ENCODE measurements at places on chromosomes 2 and 18.

DNA sequence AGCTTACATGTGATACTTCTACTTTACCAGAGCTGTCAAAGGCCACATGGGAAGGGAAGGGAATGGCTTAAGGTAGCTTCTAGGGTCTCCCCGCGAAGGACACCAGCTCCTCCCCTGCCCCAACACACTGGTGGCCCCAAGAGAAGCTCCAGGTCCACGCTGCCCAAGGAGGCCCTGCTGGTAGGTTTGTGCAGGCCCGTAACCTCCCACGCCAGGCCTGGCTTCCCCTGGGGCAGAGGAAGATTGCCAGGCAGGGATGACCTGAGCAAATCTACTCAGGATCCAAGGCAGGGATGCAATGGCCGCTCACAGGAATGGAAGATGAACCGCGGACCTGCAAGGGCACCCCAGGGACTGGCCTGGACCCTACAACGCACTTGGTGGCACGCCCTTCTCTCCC, 205.1 kb downstream of the MGAT5 start:
- DNase-seq, result no peak

DNA sequence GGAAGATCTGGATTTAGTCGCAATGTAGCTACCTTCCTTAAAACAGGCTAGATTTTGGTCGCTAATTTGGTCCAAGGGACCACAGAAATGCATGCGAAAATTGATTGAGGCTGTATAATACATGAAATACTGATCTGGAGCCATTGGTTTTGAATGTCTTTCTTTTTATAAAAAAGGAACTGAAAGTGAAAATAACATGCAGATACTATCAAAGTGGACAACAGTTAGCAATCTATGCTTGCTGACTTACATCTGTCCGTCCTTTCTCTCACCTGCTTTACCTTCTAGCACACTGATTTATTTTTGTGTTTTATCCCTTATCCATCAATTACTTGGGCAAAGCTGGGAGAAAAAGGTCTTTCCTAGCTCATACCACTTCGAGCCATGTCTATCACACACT, 1459.8 kb upstream of the ACVR2A start:
- DNase-seq, result no peak

DNA sequence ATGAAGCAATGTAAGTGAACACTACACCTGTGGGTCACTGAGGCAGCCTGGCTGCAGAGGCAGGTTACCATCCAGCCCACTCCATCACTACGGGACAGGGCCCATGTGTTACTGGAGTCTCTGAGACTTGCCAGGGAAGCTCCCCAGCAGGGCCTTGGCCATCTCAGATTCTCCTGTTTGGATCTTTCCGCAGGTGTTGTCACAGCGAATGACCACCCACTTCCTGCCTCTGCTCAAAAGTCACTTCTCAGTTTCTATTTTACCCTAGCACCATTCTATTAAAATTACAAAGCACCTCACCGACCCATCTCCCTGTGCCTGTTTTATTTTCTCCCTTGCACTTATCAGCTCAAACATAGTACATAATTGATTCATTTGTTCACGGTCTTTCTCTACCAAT, 34.5 kb upstream of the L3MBTL4 start:
- no peak for DNase-seq

DNA sequence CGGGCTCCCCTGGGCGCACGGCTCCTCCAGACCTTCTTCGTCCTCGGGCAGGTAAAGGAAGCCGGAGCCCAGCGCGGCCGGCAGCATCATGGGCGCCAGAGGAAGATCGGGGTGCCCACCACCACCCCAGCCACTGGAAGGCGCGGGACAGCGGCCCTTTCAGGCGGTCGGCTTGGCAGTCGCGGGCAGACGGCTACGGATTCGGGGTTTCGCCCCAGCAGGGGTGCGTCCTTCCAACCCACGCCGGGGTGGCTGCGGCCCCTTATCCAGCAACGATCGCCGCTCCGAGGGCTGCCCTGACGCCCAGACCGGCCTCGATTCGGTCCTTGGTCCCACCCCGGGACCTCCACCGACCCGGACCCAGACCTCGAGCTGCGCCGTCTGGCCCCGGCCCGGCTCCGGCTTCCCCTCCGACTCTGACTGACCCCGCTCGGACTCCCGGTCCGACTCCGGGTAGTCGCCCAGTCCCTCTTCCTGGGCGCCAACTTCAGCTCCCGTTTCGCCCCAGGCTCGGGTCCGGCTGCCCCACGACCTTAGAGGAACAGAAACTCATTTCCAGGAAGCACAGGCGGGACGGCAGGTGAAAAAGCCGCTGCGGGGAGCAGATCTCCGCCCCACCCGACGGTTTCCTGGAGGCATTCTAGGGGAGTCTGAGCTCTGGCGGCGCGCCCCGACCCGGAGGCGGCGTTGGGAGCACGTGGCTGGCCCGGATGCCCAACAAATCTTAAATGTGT, 30.2 kb upstream of the SSB start:
- no peak for DNase-seq

GRCh38 chr18:38526922-38527321, 961.3 kb upstream of the CELF4 start:
- no peak for DNase-seq

GRCh38 chr2:145034511-145034910, 514.6 kb upstream of the ZEB2 start:
- no peak for DNase-seq

- DNase-seq, result no peak
These were observed 47.6 kb downstream of the GPD2 start for GRCh38 chr2:156483741-156484173.

GRCh38 chr2:82796132-82796531, 1662.9 kb downstream of the SUCLG1 start:
- no peak for DNase-seq

All from NCI-H1436 treated with DMSO at 0.1 percent for 48 hours (cell line).